Stimulated activated CD4-positive, alpha-beta T cell treated with anti-CD3 and anti-CD28 coated beads, Interleukin-12 subunit alpha, Interleukin-12 subunit beta, amount 100 ng/mL, for 48 hours (primary cell): ENCODE measurements at places on chromosomes 7 and 10.

DNA sequence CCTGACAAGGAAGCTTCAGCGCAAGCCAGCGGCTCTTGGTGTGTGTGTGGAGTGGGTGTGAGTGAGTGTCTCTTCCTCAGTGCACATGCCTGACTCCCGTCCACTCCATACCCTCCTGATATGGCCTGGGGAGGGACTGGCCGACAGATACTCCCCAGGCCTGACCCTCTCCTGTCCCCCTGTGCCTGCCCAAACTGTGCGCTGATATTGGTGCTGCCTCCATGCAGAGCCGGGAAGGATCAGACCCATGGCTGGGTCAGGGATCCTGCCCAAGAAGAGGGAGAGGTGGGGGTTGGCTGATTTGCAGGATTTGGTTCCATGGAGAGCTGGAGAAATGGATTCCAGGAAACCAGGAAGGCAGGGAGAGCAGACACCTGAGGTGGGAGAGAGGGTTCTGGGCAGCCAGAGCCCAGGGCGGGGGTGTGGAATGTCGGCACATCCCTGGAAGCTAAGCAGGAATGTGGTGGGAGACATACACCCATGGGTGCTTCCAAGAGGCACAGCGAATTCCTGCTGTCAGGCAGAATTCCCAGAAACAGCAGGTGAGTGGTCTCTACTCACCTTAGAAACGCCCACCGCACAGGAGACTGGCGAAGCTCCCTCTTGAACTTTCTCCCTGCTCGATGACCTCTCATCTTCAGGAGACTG, 6.3 kb downstream of the CALML5 start:
- no peak for DNase-seq

DNA sequence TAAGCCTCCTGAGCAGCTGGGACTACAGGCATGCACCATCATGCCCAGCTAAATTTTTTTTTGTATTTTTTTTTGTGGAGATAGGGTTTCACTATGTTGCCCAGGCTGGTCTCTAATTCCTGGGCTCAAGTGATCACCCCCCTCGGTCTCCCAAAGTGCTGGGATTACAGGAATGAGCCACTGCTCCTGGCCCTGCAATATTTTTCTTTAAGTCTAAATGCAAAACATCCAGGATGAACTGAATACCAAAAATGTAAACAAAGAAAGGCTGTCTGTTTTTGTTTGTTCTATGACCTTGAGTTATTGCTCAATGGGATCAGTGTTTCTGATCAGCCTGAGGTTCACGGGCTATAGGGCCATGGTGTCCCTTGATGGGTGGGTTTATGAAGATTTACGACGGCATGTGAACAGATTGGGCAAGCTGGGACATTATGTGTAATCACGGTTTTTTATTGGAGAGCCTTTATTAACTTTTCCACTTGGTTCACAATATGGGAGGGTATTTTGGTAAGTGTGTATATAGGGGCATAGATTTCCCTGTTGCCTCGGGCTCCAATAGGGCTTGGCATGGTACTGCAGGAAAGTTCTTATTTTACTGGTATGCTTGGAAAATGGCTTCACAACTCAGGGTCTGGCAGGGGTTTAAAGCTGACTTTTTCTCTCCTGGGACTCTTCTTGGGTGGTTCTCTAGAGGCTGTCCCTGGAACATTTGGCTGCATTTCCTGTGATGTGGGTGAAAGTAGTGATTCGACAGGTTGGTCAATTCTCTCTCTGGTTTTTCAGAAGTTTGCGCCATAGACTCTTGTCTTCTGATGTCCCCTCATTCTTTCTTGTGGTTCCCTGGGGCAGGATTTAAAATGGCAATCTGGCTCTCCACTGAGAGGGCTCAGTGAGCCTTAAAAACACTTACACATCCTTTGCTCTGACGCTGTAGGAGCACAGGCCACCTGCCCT, 41.6 kb downstream of the MRPS33 start:
- no peak for DNase-seq

DNA sequence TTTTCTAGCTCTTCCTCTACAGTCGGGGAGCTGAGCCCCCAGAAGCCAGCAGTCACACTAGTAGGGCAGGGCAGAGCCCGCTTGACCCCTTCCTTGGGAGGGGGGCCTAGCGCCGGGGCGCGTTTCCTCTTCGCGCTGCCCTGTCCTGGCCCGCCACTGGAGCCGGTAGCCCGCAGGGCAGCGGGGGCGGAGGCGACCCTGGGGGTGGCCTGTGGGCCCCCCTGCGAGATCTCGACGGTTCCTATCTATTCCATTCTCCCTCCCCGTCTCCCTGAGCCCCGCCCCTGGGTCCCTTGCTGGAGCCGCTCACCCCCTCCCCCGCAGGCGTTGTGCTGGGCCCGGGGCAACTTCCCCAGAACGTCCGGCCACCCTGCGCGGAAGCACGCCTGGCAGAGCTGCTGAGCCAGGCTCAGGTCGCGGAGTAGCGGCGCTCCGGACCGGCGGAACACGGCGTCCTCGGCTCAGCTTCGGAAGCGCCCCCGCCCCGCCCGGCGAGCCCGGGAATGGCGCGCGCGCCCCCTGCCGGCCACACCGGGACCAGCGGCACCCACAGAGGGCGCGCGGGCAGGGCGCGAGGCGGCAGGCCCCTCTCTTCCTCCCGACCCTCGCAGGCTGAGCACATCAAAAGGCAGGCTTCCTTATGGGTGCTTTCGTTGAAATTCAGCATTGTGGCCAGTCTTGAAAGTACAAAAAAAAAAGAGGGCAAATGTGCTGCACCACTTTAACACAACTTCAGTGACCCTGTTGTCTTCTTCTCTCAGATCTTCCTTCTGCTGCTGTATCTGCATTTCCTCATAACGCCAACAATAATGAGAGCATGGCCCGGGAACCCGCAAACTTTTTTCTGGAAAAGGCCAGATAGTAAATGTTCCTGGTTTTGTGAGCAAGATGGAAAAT, 327.6 kb downstream of the TNS3 start:
- peak; percentile 26 for DNase-seq

DNA sequence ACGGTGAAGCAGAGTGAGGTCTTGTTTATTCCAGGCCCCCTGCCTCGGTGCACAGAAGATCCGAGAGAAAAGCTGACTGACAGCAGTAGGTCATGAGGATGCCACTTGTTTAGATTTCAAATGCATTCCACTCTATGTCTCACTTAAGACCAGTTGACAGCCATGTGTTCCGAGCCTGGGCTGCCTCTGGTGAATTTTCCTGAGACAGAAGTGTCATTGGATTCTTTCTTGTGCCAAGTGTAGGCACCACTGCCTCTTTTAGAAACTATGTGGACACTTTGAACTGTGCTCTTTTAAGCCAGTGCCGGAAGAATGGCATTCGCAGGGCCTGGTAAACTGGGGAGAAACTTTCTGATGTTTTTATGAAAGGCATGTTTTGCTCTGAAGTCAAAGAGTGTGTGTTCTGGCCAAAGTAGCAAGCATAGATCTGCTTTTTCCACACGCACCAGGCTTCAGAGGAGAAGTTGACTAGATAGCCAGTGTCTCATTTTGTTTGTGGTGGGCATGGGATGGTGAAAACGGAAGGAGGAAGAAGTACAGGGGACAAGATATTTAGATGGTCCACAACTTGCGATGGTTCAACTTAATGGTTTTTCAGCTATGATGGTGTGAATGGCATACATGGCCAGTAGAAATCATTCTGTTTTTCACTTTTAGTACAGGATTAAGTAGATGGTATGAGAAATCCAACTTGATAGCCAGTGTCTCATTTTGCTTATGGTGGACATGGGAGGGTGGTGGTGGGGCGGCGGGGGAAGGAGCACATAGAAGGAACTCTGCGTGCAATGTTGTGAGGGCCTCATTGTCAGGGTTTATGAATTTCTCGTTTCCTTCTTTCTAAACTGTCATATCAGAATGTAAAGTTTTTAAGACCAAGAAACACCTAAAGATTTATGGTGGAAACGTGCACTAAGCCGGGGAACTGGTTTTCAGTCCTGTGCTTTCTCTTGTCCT, 41.5 kb downstream of the CYP17A1 start:
- no peak for DNase-seq

- DNase-seq = no peak
These were observed 120.3 kb downstream of the ABLIM1 start for GRCh38 chr10:114537736-114538135.

DNA sequence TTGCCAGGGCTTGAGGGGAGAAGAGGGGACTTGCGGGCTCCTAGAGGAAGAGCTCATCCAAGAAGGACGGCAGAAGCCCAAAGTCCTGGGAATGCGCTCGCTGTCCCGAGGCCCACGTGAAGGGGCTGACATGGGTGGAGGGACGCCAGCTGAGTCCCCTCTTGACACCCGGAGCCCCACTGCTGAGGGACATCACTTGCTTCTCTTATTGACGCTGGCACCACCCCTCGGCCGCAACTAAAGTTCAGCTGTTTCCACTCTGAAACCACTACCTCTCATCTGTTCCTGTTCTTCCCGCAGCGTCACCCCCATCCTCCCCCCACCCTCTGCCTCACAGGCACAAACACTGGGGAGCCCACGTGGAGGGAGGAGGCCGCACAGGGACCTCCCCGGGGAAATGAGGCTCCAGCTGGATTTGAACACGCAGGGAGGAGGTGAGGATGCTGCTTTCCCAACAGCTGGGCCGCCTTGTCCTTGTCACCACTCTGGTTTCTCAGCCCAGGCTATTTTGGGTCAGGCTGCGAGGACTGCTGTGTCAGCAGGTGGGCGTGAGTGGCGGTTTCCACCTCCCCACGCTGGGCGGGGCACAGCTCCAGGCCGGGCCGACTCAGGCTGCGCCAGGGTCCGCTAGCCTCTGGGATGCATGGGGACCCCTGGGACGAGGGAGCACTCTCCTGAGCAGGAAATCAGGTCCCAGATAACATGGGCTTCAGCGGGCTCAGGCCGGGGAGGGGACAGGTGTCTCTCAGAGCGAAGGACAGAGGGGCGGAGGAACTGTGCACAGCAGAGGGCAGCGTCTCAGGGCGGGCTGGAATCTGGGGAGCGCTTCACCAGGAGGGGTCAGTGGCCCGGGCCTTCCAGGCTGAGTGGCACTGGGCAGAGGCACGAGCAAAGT, 156.3 kb downstream of the ZNF248 start:
- no peak for DNase-seq

DNA sequence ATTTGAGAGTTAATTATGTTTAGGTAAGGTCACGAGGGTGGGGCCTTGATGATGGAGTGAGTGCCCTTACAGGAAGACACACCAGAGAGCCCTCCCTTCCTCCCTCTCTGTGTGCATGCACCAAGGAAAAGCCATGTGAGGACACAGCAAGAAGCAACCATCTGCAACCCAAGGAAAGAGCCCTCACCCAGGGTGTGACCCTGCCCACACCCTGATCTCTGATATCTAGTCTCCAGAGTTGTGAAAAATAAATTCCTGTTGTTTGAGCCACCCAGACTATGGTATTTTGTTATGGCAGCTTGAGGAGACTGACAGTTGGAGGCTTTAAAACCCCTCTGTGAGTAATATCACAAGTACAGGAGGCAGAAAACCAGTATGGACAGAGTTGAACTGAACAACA, 15.0 kb upstream of the MCM10 start:
- no peak for DNase-seq

DNA sequence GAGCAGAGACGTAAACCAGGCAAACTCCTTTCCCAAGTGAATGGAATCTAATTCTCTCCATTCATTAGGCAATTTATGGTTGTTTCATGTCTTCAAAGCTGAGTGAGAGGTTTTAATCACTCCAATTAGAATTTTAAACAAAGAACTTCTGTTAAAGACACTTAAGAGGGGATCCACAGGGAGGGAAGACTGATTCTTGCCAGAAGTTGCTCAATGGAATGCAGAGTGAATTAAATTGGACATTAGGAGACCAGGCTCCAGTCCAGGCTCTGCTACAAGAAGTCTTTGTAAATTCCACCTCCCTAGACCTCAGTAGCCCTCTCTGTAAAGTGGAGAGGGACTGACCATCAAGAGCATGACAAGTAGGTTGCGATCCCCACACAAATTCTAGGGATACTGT, 130.7 kb upstream of the TMEM72 start:
- DNase-seq = no peak

DNA sequence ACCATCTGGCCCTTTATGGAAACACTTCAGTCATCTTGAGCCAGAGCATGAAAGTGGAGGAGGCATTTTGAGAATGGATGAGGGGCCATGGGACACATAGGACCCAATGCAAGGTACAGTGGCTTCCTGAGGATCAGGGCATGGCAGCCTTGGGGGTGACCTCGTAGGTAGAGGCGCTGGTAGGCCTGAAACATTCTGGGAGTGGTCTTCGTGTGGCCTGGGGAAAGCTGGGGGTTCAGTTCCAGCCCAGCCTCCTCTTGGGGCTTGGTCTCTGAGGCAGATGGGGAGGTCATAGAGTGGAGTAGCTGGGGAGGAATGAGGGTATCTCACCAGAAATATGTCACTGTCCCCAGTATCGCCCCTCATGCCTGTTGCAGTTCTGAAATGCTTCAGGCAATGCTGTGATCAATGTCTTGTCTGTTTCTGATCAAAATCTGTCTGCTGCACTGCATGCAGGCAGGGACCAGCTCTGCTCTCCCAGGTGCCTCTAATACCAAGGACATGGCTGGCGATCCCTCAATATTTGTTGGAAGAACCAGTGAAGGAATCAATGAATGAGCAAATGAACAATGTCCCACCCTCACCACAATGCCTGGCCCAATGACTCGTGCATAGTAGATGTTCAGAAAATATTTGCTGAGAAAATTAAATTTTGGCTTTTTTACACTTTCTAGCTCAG, 90.9 kb downstream of the CHST15 start:
- DNase-seq = no peak

DNA sequence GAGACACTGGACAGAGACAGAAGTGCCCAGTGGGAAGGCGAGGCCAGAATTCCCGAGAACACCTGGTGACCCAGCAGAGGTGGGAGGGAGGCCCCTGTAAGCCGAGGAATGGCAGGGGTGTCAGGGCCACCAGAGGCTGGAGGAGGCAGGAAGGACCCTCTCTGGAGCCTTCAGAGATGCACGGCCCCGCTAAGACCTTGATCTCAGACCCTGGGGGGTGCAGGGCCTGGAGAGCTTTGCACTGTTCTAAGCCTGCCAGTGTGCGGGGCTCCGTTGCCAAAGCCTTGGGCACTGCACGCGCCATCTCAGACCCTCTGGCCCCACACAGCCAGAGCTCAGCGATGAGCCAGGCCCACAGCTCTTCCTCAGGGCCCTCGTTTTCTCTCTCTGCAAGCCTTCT, 557.1 kb downstream of the PTPRN2 start:
- DNase-seq = no peak

- DNase-seq = no peak
These were observed 1.0 kb downstream of the EIF3B start for GRCh38 chr7:2355705-2356008.

DNA sequence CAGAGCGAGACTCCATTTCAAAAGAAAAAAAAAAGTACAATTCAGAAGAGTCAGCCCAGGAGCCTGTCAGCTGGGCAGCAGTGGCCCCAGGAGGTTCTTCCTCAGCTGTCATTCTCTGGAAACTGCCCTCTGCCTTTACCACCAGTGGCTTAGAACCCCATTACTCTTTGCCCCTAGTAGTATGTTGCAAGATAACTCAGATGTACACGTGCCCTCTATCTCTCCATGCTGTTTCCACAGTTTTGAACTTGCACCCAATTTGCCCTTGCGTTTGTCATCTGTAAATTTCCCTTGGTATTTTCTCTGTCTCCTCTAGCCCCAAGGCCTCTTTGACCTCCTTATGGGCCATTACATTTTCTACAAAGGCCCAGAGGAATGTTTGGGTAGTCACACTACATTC, 56.7 kb upstream of the PRKAR2B start:
- no peak for DNase-seq

GRCh38 chr10:59290448-59290847, 71.9 kb downstream of the FAM13C start:
- DNase-seq = no peak
